ENCODE measurements at places on chromosomes 4 and X. TPM values are rescaled to one million over a fixed set of nuclear protein-coding genes. Genes with fewer than 3 reads are reported as not detected.

AGTR2 gene
- not detected for total RNA-seq

DOK7 gene
- 0.23 TPM for total RNA-seq

FHIP1A gene
- 0.12 TPM for total RNA-seq

CSAG3 gene
- not detected for total RNA-seq

STPG2 gene
- not detected for total RNA-seq

TBC1D9 gene
- total RNA-seq = 6.2 TPM

CXCL11 gene
- total RNA-seq = 0.21 TPM

GPR78 gene
- 0.05 TPM for total RNA-seq

TSPAN7 gene
- 2.6 TPM for total RNA-seq

EREG gene
- 10.2 TPM for total RNA-seq

PNCK gene
- total RNA-seq = 0.13 TPM

BEX2 gene
- 9.3 TPM for total RNA-seq

DCX gene
- total RNA-seq = not detected

NPFFR2 gene
- not detected for total RNA-seq

SMR3B gene
- total RNA-seq = not detected

ARSD gene
- total RNA-seq = 13.0 TPM

PPP1R2C gene
- not detected for total RNA-seq

TLR1 gene
- 0.22 TPM for total RNA-seq

GPR82 gene
- total RNA-seq = not detected

LYAR gene
- total RNA-seq = 26.3 TPM

MAGEB17 gene
- not detected for total RNA-seq

CYBB gene
- total RNA-seq = 0.02 TPM

MAGEA1 gene
- 0.05 TPM for total RNA-seq

CT47B1 gene
- total RNA-seq = not detected

PLCXD1 gene
- 24.0 TPM for total RNA-seq

SOWAHB gene
- 0.05 TPM for total RNA-seq

TBC1D8B gene
- 1.5 TPM for total RNA-seq

MMRN1 gene
- not detected for total RNA-seq

IL13RA1 gene
- 61.1 TPM for total RNA-seq

MAGEE2 gene
- not detected for total RNA-seq

FRAS1 gene
- 3.3 TPM for total RNA-seq

BEX1 gene
- not detected for total RNA-seq

WDR17 gene
- total RNA-seq = 2.0 TPM

PDLIM5 gene
- 42.3 TPM for total RNA-seq

CXCL1 gene
- total RNA-seq = 6.0 TPM

MCTS1 gene
- total RNA-seq = 98.0 TPM

SPARCL1 gene
- total RNA-seq = not detected

ZNF81 gene
- total RNA-seq = 8.2 TPM

MTNR1A gene
- 0.43 TPM for total RNA-seq

PDS5A gene
- 22.0 TPM for total RNA-seq

CEP135 gene
- total RNA-seq = 4.1 TPM

C4orf36 gene
- 1.2 TPM for total RNA-seq

FGD1 gene
- 6.0 TPM for total RNA-seq

FAAH2 gene
- 0.06 TPM for total RNA-seq

JAKMIP1 gene
- total RNA-seq = 0.05 TPM

PDZD4 gene
- 2.9 TPM for total RNA-seq

COX7B gene
- 553 TPM for total RNA-seq

PWWP3B gene
- total RNA-seq = not detected

SCML1 gene
- 6.4 TPM for total RNA-seq

BTK gene
- total RNA-seq = 0.18 TPM

PPEF2 gene
- total RNA-seq = not detected

NHSL2 gene
- 0.22 TPM for total RNA-seq

NWD2 gene
- 0.01 TPM for total RNA-seq

DCUN1D4 gene
- total RNA-seq = 17.5 TPM

MAP9 gene
- total RNA-seq = 5.5 TPM

TLR3 gene
- 0.32 TPM for total RNA-seq

LDB2 gene
- total RNA-seq = not detected

Data from A549 treated with Hydrocortisone at 1 μM for 4 hours (cell line).